Neural crest cell (in vitro differentiated cells): ENCODE measurements at places on chromosomes 2 and 18.

GRCh38 chr18:53551868-53552426, 672.5 kb downstream of the MBD2 start:
- DNase-seq, result no peak

GRCh38 chr2:216666461-216667233, 28.7 kb downstream of the IGFBP5 start:
- DNase-seq, result peak; percentile 82

DNA sequence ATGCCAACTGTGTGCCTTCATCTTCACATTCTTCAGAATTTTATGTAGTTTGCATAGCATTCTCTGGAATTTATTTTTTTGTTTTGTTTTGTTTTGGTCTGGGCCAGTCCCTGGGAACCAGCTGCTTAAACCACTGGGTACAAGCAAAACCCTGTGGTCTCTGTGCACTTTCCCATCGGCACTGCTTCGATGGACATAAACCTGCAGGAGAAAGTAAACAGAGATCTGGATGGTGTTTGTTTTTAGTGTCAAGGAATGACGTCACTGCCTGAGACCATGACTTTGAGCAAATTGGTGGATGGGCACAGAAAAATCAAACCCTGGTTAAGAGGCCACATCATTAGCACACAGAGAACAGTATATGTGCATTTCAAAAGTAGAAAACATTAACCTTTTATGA, 64.7 kb upstream of the RASGRP3 start:
- no peak for DNase-seq

GRCh38 chr18:79690586-79691482, 11.2 kb downstream of the CTDP1 start:
- DNase-seq, result no peak

GRCh38 chr18:36650906-36651305, 177.9 kb downstream of the TPGS2 start:
- DNase-seq, result no peak

DNA sequence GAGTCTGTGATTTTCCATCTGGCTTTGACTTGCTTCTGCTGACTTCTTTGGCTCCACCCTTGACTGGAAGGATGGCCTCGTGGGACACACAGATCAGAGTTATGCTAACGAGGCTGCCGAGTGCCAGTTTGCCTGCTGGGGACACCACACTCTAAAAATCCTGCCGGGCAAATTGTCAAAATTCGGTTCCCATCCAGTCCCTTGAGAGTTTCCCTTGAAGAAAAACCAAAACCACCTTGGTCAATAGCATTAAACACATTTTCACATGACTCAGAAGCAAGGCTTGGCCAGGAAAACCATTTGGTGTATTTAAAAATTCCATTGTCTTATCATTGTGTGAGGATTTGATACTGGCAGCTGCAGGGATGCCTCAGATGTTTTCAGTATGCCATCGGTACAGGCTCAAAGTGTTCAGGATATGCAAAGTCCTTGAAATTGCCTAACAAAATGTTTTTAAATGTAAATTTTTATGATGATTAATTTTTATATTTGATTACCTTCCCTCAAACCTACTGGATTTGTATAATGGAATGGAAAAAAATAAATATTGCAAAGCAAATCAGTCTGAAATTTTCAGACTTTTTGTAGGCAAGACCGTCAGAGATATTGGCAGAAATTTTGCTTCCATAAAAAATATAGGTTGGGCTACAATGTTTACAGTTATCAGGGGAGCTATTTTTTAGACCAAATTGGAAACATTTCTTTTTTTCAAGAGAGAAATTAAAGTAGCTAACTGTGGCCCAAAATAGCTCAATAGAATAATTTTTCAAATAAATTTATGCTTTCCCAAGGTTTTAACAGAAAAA, 41.6 kb downstream of the KCNE4 start:
- DNase-seq, result no peak

DNA sequence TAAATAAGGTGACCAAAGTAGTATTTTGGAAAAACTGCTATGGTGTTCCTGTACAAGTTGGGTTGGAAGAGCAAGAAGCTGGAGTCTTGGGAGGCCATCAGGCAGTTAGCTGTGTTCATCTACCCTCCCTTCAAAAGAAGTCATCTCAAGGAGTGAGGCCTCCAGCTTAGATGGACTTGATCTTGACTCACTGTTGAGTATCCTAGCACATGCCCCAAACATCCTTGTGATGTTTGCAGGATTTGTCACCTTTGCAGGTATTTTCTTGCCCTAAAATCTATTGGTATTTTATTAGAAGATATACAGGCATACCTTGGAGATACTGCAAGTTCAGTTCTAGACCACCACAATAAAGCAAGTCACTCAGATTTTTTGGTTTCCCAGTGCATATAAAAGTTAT, 30.2 kb downstream of the RNMT start:
- no peak for DNase-seq
